SHP77 treated with DMSO at 0.1 percent for 48 hours (cell line): ENCODE measurements at places on chromosomes 3 and 15.
A peak's percentile ranks its signal among the peaks of the same experiment; 100 is the strongest.

DNA sequence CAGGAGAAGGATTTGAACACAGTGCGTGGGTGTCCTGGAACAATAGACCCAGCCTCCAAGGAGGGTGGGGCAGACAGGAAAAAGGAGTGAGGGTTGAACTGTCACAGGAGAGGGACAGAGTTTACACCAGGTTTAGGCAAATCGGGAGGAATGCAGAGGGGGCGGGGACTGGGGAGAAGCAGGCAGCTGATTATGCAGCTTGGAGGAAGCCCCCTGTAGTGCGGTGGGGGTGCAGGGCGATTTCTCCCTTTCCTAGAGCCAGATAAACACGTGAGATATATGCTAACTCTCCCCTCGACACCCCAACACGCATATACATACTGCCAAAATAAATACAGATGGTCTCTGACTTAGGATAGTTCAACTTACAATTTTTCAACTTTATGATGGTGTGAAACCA is 108.6 kb upstream of the PRR20G start:
- no peak for DNase-seq

GRCh38 chr3:50316657-50317242 is 5.8 kb downstream of the HYAL2 start:
- DNase-seq, result no peak

- no peak for DNase-seq
Observed at GRCh38 chr3:99016452-99016851, 115.0 kb upstream of the DCBLD2 start.

DNA sequence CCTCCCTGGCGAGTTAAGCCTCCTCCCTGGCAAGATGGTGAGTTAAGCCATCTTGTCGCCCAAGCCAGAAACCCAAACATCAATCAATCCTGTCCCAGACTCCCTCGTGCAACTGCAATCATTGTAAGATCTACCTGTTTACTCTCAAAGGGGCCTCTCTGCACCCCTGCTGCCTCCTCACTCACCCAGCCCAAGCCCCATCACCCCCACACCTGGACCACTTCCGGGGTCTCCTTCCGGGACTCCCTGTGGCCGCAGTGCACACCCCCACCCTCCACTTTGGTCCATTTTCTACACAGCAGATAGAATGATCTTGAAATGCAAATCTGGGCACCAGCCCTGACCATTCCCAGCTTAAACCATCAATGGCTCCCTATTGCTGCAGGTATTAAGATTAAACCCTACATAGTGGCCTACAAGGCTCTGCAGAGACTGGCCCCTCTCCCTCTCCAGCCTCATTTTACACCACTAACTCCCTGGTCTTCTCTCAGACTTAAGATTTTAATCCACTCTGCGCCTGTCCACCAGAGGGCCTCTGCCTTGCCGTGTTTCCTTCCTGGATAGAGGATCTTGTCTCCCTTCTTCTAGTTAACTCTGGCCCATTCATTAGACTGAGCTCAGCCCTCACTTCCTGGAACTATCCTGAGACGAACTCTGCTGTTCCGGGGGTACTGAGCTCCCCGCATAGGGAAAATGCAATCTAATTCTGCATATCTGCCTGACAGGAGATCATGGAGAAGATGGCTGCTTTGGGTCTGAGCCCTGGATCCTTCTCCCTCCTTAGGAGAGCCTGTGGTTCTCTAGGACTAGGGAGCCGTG is 41.9 kb upstream of the SLC6A1 start:
- DNase-seq, result peak; percentile 11

- no peak for DNase-seq
Observed at GRCh38 chr3:48042071-48042760, 26.0 kb upstream of the MAP4 start.

- DNase-seq, result no peak
Observed at GRCh38 chr15:75007216-75007615, 11.9 kb downstream of the SCAMP5 start.

DNA sequence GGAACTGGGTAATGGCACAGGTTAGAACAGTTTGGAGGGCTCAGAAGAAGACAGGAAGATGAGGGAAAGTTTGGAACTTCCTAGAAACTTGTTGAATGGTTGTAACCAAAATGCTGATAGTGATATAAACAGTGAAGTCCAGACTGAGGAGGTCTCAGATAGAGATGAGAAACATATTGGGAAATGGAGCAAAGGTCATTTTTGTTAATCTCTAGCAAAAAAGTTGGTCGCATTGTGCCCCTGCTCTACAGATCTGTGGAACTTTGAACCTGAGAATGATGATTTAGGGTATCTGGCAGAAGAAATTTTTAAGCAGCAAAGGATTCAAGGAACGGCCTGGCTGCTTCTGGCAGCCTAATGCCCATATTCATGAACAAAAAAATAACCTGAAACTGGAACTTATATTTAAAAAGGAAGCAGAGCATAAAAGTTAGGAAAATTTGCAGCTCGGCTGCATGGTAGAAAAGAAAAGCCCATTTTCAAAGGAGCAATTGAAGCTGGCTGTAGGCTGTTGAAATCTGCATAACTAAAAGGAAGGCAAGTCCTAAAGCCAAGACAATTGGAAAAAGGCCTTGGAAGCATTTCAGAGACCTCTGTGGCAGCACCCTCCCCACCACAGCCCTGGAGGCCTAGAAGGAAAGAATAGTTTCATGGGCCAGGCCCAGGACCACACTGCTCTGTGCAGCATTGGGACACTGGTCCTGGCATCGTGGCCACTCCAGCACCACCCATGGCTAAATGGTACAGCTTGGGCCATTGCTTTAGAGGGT is 182.6 kb upstream of the CD96 start:
- DNase-seq, result no peak

- no peak for DNase-seq
Observed at GRCh38 chr3:147417551-147418295, 8.6 kb downstream of the ZIC1 start.

GRCh38 chr15:82986442-82986780 is 401 bp downstream of the RAMAC start:
- DNase-seq, result no peak

GRCh38 chr3:188299708-188300107 is 145.8 kb downstream of the LPP start:
- no peak for DNase-seq

DNA sequence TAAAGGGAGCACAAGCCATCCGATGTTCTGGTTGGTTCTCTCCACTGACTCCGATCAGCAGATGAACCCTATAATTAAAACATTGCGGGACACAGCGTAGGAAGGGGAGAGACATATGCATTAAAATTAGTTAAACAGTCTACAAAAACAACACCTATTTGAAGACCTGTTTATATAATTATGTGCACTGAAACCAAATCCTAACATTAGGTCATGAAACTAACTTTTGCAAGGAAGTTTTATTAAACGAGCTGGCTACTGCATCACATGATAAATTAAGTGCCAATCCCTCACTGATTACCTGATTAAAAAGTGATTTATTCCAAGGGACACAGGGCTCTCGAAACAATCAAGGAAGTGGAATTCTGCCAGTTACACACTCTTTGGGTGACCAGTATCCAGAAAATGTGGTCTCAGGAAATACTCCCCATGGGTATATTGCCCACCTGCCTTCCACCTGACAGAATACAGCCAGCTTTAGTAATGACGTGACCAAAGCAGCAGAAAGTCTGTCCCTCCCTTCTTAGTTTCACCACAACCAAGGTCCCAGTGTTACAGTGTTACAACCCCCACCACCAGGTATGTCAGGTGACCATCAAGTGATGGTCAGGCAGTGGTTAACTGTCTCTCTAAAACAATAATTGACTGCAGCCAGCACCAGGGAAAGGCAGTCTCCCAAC is 69.5 kb downstream of the HERC1 start:
- DNase-seq, result no peak

DNA sequence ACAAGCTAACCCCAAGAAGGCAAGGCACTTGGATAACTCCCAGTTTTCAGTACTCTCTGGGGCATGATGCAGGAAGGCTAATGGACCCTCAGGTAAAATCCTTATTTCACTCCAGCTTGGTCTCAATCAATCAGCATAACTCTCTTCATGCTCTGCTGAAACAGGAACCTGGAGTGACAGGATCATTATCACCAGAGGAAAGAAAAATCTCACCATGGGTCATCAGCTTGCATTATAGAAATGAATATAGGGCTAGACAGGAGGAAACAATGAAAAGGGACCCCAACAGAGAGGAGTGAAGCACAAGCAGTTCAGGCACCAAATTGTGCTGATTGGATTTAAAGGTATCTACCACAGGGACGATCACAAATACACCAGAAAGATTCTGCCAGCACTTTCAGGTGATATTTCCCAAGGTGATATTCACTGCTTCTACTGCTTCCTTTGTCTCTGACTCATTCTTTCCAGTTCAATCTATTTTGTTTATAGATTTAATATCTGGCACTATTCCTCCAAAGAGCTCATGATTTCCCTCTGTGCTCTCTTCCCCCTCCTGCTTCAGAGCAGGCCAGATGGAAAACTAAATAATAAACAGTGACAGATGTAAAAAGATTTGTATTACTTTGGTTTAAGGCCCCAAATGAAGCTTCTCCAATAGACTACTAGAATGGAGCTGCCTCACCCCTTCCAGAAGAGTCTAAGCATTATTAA is 22.9 kb upstream of the THUMPD3 start:
- DNase-seq, result no peak

DNA sequence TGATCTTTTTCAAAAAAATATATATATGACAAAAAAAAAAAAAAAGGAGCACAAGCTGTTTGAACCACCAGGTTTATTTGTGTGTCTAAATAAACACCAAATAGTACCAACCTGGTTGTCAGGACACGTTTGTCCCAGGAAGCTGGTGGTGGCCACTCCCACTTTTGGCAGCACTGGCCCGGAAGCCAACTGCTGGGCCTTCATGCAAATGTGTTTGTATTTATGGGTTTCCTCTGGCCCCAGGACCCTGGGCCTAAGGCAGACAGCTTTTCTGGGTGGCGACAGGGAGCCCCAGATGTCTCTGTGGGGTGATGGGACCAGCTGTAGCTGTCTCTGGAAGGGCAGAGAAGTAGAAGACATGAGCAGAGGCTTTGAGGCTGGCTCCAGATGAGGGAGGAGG is 31.6 kb downstream of the PRKCD start:
- DNase-seq, result no peak

GRCh38 chr15:26115229-26115943 is 252.3 kb upstream of the ATP10A start:
- no peak for DNase-seq

- no peak for DNase-seq
Observed at GRCh38 chr3:177468816-177469215, 271.5 kb upstream of the TBL1XR1 start.

DNA sequence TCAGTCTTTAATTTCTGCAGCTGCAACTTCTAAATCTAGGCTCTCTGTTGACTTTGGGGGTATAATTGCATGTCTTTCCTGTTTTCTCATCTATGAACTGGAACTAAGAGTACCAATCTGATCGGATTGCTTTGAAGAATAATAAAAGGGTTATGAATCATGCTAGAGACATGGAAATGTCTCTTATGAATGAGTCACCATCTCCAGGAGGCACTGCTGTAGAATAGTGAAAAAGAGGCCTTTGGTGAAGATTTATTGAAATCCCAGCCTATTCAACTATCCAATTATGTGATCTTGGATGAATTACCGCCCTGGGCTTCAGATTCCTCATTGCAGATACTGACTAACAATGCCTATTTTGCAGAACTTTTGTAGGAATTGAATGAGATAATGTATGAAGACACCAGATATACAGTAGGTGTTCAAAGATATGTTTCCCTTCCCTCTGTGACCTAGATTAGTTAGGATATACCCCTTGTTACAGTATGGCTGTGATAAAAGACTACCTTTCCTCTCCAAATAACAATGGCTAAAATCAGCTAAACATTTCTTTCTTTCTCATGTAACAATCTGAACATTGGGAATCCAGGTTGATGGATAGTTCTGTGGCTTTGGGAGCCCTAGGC is 11.5 kb upstream of the CMTM8 start:
- DNase-seq, result peak; percentile 30

DNA sequence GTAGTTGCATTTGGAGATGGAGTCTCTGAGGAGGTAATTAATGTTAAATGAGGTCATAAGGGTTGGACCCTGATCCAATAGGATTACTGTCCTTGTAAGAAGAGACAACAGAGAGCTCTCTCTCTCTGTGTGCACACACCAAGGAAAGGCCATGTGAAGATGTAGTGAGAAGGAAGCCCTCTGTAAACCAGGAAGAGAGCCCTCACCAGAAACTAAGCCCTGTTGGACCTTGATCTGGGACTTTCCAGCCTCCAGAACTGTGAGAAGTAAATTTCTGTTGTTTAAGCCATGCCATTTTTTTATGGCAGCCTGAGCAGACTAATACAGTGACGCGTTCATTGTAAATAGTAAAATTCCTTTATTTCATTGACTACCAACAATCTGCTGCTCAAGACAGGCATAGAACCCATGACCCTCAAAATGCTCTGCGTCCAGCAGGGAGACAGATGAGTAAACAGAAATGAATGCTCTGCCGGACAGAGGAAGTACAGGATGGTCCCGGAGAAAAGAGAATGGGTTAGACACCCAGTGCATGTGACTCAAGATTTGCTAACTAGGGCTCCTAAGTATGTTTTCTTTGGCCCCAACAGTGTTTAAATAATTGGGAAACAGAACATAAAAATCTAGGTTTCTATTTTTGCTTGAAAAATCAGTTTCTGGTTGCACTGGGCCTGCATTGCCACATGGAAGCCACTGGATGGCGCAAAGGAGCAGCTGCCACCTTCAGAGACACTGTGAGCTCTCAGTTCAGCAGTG is 37.9 kb upstream of the TNFAIP8L3 start:
- DNase-seq, result no peak
